ENCODE measurements at places on chromosomes 13 and 19. TPM values are rescaled to one million over a fixed set of nuclear protein-coding genes. Genes with fewer than 3 reads are reported as not detected.

DNA sequence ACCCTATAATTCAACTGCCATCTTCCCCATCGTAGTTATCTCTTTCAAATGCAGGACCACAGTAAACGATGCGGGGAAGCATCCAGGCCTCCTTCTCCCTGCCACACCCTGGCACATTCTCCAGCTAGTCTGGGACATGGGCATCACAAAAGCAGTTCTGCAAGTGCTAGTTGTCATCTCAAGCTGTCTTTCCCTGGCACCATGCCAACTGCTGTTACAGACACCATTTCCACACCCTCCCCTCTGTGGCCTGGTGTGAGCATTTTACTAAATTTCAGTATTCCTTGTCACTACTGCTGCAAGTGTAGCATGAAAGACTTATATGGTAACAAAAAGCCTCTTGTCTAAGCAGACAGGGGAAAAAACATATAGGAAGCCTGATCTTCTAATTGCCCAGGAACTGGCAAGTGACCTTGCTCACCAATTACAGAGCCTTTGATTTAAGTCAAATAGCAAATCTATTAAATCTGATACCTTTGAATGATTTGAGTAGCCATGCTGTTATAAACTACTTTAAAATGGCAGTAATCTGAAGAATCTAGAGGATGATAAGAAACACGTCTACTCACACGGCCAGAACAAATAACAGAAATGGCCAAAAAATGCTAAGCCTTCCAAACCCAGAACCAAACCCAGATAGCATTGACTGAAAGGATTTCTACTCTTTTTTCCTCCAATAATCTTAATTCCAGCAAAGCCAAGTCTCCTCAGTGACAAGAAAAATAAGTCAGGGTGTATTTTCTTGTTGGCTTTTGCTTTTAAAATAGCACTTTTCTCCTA is 179.0 kb downstream of the NUFIP1 start:
- H3K36me3 ChIP-seq, result no peaks in the 10 kb centered on the region
- no peak overlapping the region for H3K4me3 ChIP-seq
- peak; percentile 57 for DNase-seq
- H3K4me1 ChIP-seq, result peaks cover 11% of the 10 kb centered on the region
- no peaks in the 10 kb centered on the region for H3K27me3 ChIP-seq
- peak overlapping the region; percentile 50 for H3K27ac ChIP-seq

Gene IZUMO2
- not detected for total RNA-seq

GRCh38 chr19:45780448-45781213 is 1.7 kb downstream of the DMPK start:
- H3K36me3 ChIP-seq, result peaks cover 18% of the 10 kb centered on the region
- peak; percentile 78 for DNase-seq
- peak overlapping the region; percentile 76 for H3K4me3 ChIP-seq

GRCh38 chr13:22748866-22749577 is 431.8 kb upstream of the SGCG start:
- H3K27me3 ChIP-seq, result no peaks in the 10 kb centered on the region
- H3K4me1 ChIP-seq, result no peaks in the 10 kb centered on the region
- no peak overlapping the region for H3K4me3 ChIP-seq
- DNase-seq, result no peak
- no peak overlapping the region for H3K27ac ChIP-seq

DNA sequence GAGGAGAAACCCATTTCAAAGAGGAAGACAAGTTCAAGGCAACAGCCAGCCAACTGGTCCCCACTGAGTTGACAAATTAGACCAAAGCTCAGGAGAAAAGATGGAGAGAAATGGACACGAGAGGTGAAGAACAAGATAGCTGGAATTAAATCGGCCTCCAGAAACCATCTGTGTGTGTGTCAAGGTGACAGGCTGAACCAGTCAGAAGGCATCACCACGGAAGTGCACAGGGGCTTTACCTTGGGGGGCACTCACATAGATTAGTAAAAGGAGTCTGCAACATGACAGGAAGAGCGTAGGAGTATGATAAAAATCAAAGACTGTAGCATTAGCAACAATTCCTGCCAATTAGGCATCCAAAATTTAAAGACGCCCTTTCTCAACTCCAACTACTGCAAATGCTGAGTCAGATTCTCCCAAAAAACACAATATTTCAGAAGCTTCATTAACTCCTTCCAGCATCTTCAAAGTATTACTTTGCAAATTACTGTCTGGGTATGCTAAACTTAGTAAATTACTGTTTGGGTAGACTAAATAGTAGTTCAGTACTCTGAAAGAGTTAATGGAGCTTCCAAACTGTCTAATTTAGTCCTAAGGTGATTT is 66.2 kb downstream of the FOXO1 start:
- no peak overlapping the region for H3K4me3 ChIP-seq
- H3K27me3 ChIP-seq, result no peaks in the 10 kb centered on the region
- H3K4me1 ChIP-seq, result peaks cover 5% of the 10 kb centered on the region
- H3K36me3 ChIP-seq, result no peaks in the 10 kb centered on the region

DNA sequence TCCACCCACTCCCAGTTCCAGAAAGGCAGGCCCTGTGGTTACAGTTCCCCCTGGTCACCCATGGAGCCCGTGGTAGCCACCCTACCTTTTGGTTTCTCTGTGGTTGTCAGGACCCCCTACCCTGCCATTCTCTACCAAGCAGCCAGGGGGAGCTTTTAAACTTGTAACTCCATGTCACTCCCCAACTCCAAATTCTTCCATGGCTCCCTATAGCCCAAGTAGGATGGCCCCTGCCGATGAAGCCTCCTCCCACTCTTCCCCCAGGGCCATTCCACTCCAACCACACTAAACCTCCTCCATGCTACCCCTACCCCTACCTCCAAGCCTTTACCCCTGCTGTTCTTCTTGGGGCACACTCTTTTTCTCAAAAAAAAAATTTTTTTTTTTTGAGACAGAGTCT is 2.2 kb downstream of the S1PR2 start:
- H3K4me1 ChIP-seq, result no peaks in the 10 kb centered on the region
- no peak for DNase-seq
- no peaks in the 10 kb centered on the region for H3K36me3 ChIP-seq
- no peaks in the 10 kb centered on the region for H3K27me3 ChIP-seq

- no peak for DNase-seq
- H3K27me3 ChIP-seq, result no peaks in the 10 kb centered on the region
These were observed 105.9 kb downstream of the AKAP11 start for GRCh38 chr13:42377640-42378382.

DNA sequence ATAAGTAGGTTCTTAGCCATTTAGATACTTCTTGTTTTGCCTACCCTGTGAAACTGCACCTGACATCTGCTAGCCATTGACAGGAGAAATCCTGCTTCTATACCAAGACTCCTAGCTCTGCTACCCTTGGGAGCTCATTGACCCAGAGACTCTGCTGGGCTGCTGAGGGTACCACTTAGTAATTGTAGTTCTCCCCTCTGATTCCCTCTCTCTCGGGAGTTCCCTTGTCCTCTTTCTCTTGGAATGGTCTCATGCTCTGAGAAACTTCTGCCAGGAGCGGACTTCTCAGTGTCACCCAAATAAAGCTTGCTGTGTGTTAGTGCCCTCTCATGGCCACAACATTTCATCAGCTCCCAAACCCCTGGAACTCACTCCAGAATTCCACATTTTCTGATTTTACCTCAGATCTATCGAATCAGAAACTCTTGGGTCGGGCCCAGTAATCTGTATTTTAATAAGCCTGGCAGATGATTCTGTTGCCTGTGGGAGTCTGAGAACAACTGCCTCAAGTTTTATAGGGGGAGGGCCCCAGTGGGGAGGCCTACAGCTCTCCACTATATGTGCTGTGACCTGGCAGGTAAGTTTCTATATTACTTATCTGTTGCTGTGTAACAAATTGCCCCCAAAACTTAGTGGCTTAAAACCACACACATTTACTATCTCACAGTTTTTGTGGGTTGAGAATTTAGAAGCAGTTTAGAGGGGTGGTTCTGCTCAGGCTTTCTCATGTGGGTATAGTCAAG is 221.1 kb downstream of the TDRD3 start:
- no peaks in the 10 kb centered on the region for H3K36me3 ChIP-seq
- H3K4me3 ChIP-seq, result no peak overlapping the region
- H3K27me3 ChIP-seq, result peaks cover 2% of the 10 kb centered on the region
- no peak for DNase-seq

GRCh38 chr13:78228211-78228610 is 309.6 kb upstream of the EDNRB start:
- no peak overlapping the region for H3K27ac ChIP-seq
- no peaks in the 10 kb centered on the region for H3K36me3 ChIP-seq
- no peak for DNase-seq
- no peaks in the 10 kb centered on the region for H3K27me3 ChIP-seq
- no peaks in the 10 kb centered on the region for H3K4me1 ChIP-seq

Gene AMER2
- total RNA-seq, result not detected

DNA sequence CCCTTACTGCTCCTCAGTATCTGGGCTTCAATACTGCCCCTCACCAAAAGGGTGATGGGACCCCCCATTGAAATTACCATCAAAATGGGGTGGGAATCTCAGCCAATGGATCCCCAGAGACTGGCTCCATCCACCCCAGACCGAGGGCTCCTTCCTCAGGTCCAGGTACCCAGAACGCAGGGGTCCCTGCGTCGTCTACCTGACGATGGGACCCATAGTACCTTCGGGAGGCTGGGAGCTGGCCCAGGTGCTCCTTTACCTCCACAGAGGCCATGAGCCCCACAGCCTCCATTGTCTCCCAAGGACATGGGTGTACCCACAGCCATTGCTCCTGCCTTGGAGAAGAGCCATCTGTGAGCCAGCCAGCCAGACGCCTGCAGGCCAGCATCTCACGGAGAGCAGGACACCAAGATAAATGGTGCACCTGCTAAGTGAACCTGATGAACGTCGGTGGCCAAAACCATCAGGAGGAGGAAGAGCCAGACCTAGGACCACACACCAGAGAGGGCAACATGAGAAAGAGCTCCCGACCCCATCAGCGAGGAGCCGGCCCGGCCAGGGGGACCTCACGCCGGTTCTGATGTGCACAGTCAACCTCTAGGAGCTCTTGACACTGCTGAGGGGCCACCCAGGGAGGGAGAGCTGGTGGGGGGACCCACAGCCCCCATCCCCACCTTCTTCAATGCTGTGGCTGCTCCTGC is 156.8 kb upstream of the SOX1 start:
- H3K27ac ChIP-seq, result no peak overlapping the region
- no peak for DNase-seq
- H3K4me3 ChIP-seq, result no peak overlapping the region
- H3K27me3 ChIP-seq, result no peaks in the 10 kb centered on the region

GRCh38 chr13:100797921-100798320 is 123.3 kb upstream of the TMTC4 start:
- no peak overlapping the region for H3K4me3 ChIP-seq
- H3K36me3 ChIP-seq, result no peaks in the 10 kb centered on the region
- H3K27ac ChIP-seq, result no peak overlapping the region
- no peaks in the 10 kb centered on the region for H3K4me1 ChIP-seq
- DNase-seq, result no peak

Gene DIAPH3
- total RNA-seq, result 7.5 TPM

DNA sequence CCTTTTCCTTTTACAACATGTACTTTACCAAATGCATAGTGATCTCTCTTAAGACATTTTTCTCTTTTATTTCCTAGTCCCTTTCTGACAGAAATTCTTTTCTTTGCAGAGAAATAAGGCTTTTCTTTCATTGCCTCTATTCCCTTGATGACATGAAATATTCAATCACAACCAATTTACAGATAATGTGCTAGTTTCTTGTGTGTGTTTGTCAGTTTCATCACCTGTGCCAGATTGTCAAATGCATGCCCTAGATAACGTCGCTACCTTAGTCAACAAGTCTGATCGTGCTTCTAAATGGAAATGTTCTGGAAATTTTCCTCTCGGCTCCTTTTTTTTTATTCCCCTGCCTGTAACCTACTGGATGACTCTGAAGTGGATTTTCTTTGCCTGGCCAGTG is 478.1 kb downstream of the KLF5 start:
- H3K36me3 ChIP-seq, result no peaks in the 10 kb centered on the region
- H3K27me3 ChIP-seq, result no peaks in the 10 kb centered on the region
- no peak overlapping the region for H3K4me3 ChIP-seq
- H3K4me1 ChIP-seq, result no peaks in the 10 kb centered on the region
- H3K27ac ChIP-seq, result no peak overlapping the region

- no peak for DNase-seq
- no peaks in the 10 kb centered on the region for H3K4me1 ChIP-seq
- H3K36me3 ChIP-seq, result no peaks in the 10 kb centered on the region
- no peak overlapping the region for H3K27ac ChIP-seq
These were observed 64.0 kb upstream of the TNFRSF19 start for GRCh38 chr13:23506071-23506806.

- H3K4me3 ChIP-seq, result peak overlapping the region; percentile 95
- H3K36me3 ChIP-seq, result no peaks in the 10 kb centered on the region
- H3K27me3 ChIP-seq, result no peaks in the 10 kb centered on the region
- peak; percentile 74 for DNase-seq
- H3K27ac ChIP-seq, result peak overlapping the region; percentile 100
- no peaks in the 10 kb centered on the region for H3K4me1 ChIP-seq
These were observed 534 bp downstream of the STK24 start for GRCh38 chr13:98576200-98576945.

GRCh38 chr13:43077461-43077860 is 54.1 kb downstream of the DNAJC15 start:
- H3K4me3 ChIP-seq, result no peak overlapping the region
- no peaks in the 10 kb centered on the region for H3K36me3 ChIP-seq
- H3K27me3 ChIP-seq, result no peaks in the 10 kb centered on the region
- DNase-seq, result no peak

GRCh38 chr13:110412132-110412914 is 105.2 kb downstream of the COL4A2 start:
- peak; percentile 91 for DNase-seq
- H3K4me1 ChIP-seq, result peaks cover 13% of the 10 kb centered on the region
- H3K4me3 ChIP-seq, result no peak overlapping the region
- peak overlapping the region; percentile 40 for H3K27ac ChIP-seq
- no peaks in the 10 kb centered on the region for H3K36me3 ChIP-seq
- H3K27me3 ChIP-seq, result no peaks in the 10 kb centered on the region

DNA sequence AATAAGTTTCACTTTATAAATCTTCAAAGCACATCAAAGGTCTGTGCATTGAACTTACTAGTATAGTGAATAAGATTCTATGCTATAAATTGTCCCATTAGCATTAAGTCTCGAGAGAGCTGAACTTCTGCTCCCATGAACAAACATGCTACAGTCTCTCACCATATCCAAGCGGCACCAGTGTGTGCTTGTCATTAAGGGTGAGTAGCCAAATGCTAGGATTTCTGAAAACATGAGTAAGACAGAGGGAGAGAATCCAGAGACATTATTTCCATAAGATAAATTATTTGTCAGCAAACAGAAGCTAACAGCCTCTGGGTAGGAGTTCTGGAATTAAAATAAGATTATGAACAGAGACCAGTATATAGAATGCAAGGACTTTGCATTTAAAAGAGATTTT is 2882.5 kb downstream of the PCDH9 start:
- DNase-seq, result no peak
- H3K27me3 ChIP-seq, result no peaks in the 10 kb centered on the region
- H3K36me3 ChIP-seq, result no peaks in the 10 kb centered on the region
- no peak overlapping the region for H3K4me3 ChIP-seq
- no peaks in the 10 kb centered on the region for H3K4me1 ChIP-seq
- H3K27ac ChIP-seq, result no peak overlapping the region

Gene ZNF66
- total RNA-seq, result 3.7 TPM

DNA sequence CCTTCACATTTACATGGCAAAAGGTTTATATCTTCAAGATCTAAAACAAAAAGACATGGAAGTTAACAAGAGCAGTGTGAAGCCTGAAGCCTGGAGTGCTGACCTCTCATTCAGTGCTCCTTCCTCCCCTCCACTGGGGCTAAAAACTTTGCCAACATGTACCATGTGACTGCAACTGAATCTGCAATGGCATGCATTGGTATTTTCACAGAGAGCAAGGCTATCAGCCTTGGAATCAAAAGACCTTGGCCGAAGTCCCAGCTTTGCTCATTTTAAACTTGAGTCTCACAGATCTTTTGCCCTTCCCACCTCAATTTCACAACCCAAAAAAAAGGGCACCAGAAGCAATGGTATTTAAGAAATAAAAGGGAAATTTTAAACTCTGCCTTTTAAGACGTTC is 325.1 kb downstream of the DCT start:
- H3K27me3 ChIP-seq, result no peaks in the 10 kb centered on the region
- H3K36me3 ChIP-seq, result no peaks in the 10 kb centered on the region
- H3K27ac ChIP-seq, result no peak overlapping the region
- DNase-seq, result no peak
- no peak overlapping the region for H3K4me3 ChIP-seq
- H3K4me1 ChIP-seq, result peaks cover 3% of the 10 kb centered on the region

Data from aorta (tissue), 5 donors.